ENCODE measurements at places on chromosomes 5 and 9.

DNA sequence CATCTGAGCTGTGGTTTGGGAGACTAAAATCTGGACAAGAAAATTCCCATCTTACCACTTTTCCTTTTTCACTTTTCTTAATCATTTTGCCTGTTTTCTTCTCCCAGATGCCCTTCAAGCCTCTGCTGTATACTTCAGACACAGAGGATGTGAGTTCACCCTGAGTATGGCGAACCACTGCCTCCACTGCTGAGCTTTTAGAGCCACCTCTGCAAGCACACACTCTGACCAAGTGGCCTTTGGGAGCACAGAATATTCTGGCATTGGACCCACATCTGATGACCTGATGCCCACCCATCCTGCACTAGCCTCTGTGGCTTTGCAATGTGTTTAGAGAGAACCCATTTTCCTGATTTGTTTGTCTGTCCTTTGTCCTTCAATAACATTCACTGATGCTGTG, 32.5 kb downstream of the TERT start:
- no peak for DNase-seq

- DNase-seq = no peak
Observed at GRCh38 chr5:159049844-159050315, 49.8 kb downstream of the EBF1 start.

DNA sequence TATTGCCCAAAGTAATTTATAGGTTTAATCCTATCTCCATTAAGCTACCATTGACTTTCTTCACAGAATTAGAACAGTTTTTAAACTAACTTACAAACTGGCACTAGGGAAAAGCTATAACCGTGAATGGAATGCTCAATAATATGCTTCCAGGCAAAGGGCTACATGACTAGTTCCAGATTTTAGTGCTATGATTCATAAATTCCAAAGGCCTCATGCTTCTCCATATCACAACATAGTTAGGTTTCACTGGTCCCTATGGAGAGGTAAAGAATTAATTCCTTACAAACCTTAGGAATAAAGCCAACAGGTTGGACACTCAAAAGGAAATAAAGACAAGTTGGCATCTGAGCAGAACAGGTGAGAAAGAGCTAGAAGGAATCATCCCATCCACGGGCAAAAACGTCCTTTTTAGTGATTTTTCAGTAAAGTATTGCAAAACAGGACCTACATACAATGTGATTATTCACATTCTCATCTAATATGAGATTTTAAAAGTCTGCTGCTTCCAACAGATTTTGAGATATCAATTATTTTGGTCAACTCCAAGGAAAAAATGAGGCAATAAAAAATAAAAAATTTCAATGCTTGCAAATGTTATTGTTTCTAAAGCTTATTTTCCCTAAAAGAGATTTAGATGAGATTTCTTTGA, 97.0 kb upstream of the TARS1 start:
- DNase-seq = no peak

- DNase-seq = no peak
Observed at GRCh38 chr9:38374847-38375571, 17.5 kb upstream of the ALDH1B1 start.

GRCh38 chr5:59328709-59329296, 564.7 kb downstream of the PDE4D start:
- DNase-seq = no peak

DNA sequence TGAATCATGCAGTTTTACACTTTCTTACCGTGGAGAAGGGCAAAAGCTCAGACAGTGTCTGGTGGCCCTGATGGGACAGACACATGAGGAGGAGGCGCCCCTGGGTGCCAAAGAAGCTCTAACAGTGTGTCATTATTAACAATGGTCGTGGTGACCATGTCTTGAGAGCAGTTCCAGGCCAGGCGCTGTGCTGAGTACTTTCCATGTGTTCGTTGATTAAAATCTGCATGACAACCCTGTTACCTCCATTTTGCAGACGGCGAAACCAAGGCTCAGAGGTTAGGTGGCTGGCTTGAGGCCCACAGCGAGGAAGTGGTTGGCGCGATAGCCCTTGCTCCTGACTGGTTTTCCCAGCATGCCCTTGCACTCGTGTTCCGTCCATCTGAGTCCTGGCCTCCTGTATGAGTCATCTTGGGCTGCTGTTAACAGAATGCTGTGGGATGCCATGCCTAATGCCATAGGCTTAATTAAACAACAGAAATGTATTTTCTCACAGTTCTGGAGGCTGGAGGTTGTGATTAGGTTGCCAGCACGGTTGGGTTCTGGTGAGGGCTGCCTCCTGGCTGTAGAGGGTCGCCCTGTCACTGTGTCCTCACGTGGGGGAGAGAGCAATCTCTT, 92.0 kb downstream of the AMBP start:
- no peak for DNase-seq

DNA sequence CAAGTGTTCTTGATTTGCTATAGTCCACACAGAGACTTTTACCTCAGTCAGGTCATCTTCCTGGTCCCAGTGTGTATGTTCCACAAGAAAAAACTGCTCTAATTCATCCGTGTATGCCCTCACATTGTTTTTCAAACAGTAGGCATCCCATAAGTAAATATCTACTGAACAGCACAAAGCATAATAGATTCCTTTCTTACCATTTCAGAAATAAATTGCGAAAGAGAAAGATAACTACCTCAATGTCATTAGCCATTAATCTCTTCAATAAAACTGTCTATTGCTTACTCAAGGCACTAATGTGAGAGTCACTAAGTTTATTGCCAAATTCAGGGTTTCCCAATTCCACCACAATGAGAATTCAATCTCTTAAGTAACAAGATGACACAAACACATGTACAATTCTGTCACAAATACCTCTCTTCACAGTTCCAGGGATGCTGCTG, 9.6 kb downstream of the FBXW2 start:
- no peak for DNase-seq

DNA sequence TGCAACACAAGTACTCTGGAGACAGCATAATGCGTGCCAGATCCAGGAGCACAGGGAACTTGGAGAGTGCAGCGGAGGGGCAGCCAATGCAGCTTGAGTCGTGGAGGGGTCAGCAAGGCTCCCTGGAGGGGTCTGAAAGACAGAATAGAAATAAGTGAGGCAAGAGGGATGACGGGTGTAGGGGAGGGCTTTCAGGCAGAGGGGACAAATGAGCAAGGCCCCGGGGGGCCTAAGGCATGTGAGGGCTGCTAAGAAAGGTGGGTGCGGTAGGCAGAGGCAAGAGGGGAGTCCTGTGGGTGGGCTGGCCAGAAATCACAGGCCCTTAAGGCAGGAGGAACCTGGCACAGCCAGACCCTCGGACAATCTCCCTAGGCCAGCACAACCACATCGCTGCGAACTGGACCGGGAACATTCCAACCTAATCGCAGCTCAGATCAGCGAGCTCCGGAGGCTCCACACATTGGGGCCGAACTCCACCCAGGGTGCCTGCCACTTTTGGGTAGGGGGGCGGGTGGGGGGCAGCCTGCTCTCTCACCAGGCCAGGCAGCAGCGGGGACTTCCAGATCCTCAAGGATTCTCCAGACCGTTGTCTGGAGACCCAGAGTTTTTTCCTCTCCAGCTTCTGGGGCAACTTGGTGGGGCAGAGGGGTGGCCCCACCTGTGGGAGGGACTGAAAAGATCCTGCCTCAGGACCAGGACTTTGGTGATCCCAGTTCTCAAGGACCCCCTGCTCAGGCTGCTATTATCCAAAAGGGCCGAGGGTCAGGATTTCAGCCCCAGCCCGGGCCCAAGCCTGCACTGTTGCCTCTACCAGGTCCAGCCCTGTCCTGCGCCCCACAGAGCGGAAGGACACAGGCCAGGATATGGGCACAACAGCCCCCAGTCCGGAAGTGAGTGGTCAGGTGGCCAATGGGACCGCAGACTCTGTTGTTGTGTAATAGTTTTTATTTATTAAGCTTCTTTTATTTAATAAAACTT, 22.7 kb upstream of the CYSTM1 start:
- no peak for DNase-seq

DNA sequence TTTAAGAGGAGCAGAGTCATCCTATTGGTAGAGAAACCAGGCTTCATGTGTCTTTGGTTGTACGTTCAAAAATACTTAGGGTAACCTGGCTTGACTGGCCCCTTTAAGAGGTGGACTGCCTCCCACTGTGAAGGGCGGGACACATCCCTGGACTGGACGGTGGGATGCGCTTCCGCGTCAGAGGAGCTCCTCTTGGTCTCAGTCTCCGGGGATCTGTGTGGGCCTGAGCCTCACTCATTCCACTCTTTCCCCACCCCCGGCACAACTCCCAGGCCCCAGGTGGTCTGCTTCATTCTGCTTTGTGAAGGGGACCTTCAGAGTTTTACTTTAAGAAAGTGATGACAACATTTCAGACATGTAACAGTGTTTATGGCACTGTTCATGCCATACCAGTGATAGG, 601.1 kb downstream of the IRX1 start:
- DNase-seq = no peak

GRCh38 chr9:34114436-34114835, 12.1 kb downstream of the DCAF12 start:
- DNase-seq = no peak

GRCh38 chr5:36701085-36701698, 94.8 kb downstream of the SLC1A3 start:
- no peak for DNase-seq

DNA sequence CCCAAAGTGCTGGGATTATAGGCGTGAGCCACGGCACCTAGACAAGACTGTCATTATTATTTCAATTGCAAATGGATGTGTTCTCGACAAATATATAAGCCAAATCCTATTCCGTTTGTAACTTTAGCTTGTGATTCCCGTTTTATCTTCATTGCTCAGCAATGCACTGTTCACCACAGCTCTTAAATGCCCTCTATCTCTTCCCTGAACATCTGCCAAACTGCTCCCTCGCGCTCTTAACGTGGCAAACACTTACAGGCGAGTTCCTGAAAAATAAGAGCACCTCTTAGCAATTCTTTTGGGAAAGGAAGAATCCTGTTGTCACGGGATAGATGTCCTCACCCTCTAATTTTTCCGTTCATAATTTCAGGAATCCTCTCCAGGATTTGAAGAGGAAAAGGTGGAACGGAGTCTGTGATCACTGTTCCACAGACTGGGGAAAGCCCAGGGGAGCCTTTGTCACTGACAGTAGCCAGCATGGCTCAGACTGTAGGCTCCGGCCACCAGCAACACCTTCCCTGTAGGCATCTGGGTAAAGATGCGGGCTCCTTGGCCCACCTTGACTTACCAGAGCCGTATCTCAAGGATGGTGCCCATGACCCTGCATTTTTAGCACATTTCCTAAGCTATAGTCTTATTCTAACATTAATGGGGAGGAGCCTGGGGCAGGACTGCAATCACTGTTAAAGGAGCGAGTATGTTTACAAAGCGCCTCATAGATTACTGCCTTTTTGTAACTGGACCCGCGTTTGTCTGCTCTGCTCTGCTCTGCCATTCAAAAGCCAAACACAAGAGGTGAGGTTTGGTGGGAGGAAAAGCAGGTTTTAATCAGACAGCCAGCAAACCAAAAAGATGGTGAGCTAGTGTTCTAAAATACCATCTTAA, 20.2 kb upstream of the GNPDA1 start:
- peak; percentile 21 for DNase-seq

GRCh38 chr9:128550226-128550625, 2.2 kb upstream of the SPTAN1 start:
- no peak for DNase-seq

GRCh38 chr5:98433673-98434072, 339.8 kb upstream of the RGMB start:
- no peak for DNase-seq

DNA sequence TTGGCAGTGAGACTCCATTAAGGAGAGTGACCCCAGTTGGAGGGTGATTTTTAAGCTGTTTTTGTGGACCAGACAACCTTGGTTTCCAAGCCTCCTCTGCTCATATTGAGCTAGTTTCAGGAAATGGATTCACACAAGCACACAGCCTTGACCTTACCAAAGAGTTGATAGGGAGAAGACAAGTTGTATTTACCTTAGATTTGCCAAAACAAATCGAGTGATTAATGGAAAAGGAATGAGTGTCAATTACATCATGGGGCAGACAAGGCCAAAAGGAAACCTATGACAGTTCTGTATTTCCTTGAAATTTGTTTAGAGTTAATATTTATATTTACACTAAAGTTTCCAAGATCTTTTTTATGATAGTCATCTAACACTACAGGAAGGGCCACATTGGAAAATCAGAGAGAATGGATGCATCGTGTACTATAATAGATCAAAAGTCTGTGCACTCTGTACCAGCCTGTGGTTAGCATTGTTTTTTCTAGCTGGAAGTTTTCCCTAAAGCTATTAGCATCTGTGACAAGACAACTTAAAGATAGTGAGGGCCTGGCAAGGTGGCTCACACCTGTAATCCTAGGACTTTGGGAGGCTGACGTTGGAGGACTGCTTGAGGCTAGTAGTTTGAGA, 86.0 kb upstream of the FER start:
- no peak for DNase-seq

DNA sequence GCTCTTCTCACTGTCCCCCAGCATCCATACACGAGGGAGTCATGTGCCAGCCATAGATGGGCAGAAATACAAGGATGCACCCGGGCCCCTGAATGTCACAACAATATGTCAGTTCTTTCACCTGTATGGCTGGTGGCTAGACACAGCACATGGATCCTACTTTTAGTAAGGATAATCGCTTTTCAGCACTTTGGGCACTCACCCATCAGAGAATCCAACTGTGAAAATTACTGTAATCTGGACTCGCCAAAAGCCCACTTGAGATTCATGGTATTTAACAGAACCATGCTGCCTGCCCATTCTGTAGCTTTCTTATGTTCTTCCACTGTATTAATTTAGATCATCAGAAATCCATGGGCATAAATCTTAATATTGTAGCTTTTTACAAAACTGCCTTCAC, 124.8 kb downstream of the FRMD3 start:
- DNase-seq = no peak

DNA sequence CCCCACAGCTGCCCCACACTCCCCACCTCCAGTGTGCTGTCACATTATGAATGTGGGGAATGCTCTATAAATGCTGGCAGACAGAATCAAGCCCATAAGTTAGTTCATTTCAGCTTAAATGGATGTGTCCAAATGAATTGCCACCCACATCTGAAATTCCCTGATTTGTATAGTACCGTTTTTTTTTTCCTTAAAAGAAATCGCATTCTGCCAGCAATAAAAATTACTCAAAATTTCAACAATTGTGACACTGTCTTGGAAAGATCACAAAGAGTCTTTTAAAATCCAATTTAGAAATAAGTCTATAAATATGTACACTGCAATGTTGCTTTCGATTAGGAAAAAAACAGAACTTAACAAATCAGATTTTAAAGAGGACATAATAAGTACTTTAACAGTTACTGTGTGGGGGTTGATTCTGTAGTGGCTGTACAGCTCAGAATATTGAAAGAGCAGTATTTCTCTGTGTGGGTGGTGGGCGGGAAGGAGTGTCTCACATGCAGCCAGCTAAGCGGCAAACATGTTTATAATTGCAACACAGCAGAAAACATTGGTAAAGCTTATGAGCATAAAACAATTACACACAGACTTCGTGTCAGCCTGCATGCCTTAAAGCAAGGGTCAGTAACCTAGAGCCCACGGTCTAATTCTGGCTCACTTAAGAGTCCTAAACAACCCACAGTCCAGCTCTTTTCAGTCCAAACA, 24.9 kb upstream of the CSNK1G3 start:
- DNase-seq = no peak

- no peak for DNase-seq
Observed at GRCh38 chr5:146716636-146717035, 161.9 kb downstream of the PPP2R2B start.

- no peak for DNase-seq
Observed at GRCh38 chr5:154755361-154756008, at the start of gene LARP1. Gene LARP1, plus strand, starts transcription at chr5:154755377. Its CDS starts 381 bp downstream, at chr5:154755758.

GRCh38 chr9:134504106-134504385, 137.6 kb upstream of the COL5A1 start:
- no peak for DNase-seq
